ENCODE measurements at places on chromosomes 16 and 17.

GRCh38 chr17:12637015-12637414 lies 28.7 kb upstream of the MYOCD start:
- no peak for DNase-seq

DNA sequence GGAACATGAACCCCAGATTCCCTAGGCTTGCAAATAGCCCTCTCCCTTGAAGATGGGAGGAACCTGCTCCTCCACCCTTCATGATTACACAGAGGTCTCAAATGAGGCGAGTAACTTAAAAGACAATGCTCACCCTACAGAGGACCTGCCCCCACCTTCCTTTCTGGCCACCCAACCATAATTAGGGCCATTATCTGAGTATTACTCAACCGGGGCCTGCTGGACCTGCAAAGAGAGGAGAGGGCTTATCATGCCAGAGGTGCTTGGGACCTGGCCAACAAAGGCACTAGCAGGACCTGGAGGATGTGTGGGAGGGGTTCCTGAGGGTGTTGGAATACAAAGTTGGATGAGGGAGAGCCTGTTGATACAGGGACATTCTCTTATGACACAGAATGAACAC lies 42.4 kb downstream of the RNF157 start:
- DNase-seq: no peak

- no peak for DNase-seq
Measured at GRCh38 chr17:51238255-51238887, 21.5 kb downstream of the MBTD1 start.

- DNase-seq: no peak
Measured at GRCh38 chr17:45643591-45643990, 140.5 kb upstream of the CRHR1 start.

DNA sequence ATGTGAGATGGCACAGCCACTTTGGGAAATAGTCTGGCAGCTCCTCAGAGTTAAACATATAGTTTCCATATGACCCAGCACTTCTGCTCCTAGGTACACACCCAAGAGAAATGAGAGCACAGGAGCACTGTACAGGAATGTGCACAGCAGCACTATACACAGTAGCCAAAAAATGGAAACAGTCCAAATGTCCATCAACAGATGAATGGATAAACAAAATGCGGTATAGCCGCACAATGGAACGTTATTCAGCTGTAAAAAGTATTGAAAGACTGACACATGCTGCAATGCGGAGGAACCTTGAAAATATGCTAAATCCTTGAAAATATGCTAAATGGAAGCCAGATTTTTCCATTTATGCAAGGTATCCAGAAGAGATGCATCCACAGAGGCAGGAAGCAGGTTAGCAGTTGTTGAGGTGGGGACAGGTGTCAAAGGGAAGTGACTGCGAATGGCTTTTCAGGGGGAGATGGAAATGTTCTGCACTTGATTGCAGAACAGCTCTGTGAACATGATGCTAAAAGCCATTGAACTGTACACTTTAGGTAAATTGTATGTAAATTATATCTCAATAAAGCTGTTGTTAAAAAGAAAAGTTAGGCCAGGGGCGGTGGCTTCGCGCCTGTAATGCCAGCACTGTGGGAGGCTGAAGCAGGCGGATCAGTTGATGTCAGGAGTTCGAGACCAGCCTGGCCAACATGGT lies 80.7 kb downstream of the MPRIP start:
- DNase-seq: no peak

DNA sequence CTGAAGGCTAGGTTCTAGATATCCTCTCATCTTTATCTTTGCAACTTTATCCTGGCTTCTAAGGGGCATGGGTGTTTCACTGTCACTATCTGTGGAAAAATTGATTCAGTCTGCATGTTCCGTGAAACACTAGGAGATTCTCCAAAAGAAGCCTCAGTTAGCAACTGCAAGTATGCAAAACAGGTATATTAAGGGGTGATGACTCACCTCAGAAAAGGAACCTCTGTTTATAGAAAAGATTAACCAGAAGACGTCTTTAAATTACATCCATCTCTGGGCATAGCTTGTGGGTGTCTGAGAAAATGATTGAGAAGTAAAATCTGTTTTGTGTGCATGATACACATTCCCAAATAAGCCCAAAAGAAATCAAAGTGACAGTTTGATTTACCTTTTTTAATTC lies 353.8 kb upstream of the HSBP1 start:
- DNase-seq: no peak

GRCh38 chr17:332023-332422 lies 20.6 kb downstream of the RPH3AL start:
- DNase-seq: no peak

GRCh38 chr17:53792451-53792850 lies 30.3 kb upstream of the KIF2B start:
- no peak for DNase-seq

All from NCI-H82 (cell line).